ENCODE measurements at places on chromosomes 7 and 10.
A peak's percentile ranks its signal among the peaks of the same experiment; 100 is the strongest.

DNA sequence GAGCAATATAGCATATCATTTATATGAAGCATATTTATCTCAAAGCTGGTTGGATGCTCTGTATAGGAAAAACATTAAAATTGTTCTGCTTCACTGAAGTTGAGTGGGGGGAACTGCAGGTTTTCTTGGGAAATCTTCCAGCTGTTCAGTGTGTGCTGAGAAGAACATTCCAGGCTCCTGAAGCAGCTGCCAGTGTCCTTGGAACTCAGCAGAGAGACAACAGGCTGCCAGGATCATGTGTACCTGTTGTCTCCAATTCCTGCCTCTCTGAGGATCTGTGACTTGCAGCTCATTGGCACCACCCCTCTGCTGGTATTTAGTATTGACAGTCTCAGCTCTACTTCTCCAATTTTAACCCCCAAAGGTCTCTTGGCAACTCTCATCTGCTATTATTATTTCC lies 42.3 kb upstream of the PRKG1 start:
- peak; percentile 7 for DNase-seq

DNA sequence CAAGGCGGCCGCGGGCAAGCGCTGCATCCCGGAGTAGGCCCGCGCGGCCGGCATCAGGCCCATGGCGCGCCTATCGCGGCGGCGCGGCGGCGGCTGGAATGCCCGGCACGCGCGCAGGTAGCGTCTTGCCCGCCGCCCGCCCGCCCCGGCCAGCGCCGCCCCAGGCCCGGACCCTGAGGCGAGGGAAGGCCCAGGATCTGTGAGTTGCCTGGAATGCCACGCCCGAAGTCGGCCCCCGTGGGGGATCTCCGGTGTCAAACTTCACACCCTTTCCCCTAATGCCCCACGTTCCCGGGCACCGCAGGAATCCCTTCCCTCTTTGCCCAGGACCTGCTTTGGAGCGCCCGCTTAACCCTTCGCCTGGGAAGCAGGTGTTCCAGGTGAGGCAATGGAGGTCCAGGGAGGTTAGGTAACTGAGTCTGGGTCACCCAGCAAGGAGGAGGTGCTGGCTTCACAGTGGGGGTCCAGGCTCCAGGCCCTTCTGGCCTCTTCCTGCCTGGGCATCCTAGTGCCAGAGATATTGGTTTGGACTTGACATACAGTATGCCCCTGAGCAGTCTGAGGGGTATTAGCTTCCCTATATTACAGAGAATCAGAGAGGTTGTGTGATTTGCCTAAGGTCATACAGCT lies 138.1 kb downstream of the ARHGAP22 start:
- no peak for DNase-seq

- no peak for DNase-seq
Measured at GRCh38 chr7:149825567-149826343, 12.4 kb upstream of the ZNF862 start.

DNA sequence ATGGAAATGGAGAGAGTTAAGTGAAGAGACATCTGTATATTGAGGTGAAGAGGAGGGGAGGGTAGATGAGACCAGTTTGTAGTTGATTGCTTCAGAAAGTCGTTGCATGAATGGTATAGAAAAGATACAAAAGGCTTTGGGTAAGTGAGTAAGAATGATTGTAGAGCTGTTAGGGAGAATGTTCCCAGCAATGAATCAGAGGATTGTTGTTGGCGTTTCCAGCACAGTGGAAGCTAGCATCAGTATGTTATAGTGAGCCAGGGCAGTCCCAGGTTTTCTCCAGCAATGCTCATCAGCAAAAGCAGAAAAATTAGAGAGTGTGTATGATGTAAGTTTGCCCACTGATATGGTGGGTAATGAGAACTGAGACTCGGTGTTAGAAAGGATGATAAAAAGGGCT lies 15.4 kb upstream of the CDK6 start:
- DNase-seq = no peak

DNA sequence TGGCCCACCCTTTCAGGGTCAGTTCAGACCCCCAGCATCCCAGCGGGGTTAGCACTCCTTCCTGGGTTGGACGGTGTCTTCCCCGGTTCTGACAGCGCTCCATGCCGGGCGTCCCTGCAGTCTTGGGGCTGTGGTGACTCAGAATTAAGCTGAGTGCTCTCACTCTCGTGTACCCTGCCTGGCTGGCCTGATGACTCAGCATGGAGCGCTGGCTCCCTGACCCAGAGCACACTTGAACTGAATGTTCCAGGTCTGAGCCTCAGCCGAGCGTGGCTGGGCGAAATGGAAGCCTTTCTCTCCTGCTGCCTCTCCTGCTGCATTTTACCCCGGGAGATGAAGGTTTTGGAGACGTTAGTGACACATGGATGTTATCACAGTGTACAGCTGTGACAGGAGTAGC lies 7.1 kb downstream of the BAG3 start:
- peak; percentile 62 for DNase-seq

DNA sequence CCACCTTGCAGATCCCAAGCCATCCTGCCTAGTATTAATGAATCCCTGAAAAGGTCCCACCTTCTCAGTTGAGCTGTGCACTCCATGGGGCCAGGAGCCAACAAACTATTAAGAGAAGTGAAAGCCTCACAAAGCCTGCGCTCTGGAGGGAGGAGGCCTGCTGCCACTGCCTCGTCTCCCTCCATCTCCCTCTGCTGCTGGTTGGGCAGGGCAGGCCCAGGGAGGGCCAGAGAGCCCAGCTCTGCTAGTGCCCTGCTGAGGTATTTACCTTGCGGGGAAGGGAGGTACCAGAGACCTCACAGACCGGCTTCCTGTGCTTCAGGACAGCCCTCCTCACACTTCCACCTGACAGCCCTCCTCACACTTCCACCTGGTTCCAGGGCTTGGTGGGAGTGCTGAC lies 171.5 kb downstream of the SH3PXD2A start:
- DNase-seq = no peak

DNA sequence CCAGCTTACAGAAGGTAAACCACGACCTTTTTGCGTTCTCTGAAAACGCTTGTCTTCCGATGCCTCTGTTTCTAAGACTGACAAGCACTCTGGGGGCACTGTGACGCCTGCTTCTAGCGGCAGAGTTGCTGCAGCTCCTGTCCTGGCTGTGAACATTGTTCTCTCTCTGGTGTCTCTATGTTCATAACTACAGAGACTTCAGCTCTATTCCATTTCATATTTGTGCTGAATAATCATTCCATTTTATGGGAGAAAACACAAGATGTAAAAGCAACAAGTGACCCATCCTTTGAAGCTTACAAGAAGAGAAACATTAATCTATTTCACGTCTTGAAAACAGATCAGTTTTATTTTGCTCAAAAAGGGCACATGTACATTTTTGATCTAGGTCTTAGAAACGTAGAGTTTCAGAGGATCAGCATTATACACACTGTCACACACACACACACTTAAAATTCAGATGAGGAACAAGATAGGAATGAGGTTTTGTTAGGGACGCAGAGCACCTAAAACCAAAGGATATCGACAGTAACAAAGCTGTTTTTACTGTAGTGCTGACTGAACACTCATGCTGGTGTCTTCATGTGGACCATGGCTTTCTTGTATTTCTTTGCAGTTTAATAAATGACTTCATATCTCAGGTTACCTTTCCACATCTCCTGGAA lies 3.0 kb downstream of the IKZF1 start:
- peak; percentile 79 for DNase-seq

- no peak for DNase-seq
Measured at GRCh38 chr7:98575878-98576277, 41.2 kb upstream of the NPTX2 start.

DNA sequence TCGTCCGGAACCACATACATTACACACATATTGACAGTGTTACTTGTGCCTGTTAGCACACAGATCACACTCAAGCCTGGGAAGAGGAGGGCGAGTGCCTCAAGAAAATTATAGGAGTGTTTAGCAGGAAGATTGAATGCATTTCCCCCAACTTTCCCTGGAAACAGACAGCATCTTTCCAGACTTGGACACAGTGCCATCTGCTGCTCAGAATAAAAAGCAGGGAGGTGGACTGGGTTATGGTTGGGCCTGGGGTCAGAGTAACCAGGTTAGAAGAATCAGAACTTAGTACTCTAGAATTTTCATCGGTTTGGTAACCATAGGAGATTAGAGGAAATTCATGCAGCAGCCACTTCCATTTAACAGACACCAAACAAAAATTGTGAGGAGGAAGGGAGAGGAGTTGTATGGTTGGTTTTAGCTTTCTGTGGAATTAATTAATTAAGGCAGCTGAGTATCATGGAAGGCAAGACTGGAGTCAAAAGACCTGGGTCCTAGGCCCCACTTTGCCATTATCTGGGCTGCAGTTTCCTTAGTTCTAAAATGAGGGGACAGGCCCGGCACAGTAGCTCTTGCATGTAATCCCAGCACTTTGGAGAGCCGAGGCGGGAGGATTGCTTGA lies 43.4 kb upstream of the OPTN start:
- no peak for DNase-seq

DNA sequence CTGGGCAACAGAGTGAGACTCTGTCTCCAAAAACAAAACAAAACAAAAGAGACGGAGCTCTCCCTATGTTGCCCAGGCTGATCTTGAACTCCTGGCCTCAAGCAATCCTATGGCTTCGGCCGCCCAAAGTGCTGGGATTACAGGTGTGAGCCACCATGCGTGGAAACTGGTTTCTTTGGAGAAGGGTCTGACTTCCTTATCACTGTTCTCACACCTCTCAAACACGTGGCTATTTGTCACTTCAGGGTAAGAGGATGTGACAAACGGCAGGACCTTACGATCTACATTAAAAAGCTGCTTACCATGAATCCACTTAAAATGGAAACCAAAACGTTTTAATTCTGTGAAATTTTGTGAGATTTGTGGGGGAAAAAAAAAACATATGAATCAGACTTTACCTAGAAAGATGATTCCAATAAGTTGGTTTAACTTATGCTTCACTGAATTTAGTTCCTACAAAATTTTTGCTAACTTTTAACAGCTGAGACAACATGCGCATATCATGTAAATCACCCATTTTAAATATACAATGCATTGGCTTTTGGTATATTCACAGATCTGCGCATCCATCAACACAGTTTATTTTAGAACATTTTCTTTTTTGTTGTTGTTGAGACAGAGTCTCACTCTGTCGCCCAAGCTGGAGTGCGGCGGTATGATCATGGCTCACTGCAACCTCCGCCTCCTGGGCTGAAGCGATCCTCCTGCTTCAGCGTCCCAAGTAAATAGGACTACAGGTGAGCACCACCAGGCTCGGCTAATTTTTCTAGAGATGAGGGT lies 18.7 kb upstream of the FOXK1 start:
- no peak for DNase-seq

- DNase-seq = no peak
Measured at GRCh38 chr10:130553826-130554225, 417.6 kb downstream of the GLRX3 start.

- DNase-seq = peak; percentile 34
Measured at GRCh38 chr10:20004087-20004523, 187.9 kb downstream of the PLXDC2 start.

- no peak for DNase-seq
Measured at GRCh38 chr10:7111561-7111960, 299.3 kb downstream of the SFMBT2 start.

- DNase-seq = no peak
Measured at GRCh38 chr10:4280461-4281189, 495.6 kb upstream of the KLF6 start.

- DNase-seq = no peak
Measured at GRCh38 chr10:100562008-100562672, 26.4 kb downstream of the HIF1AN start.

All from OCI-M1 (cell line).